ENCODE measurements at places on chromosomes 2 and 18.

GRCh38 chr2:80105015-80105640 is 199.4 kb downstream of the LRRTM1 start:
- DNase-seq: no peak

DNA sequence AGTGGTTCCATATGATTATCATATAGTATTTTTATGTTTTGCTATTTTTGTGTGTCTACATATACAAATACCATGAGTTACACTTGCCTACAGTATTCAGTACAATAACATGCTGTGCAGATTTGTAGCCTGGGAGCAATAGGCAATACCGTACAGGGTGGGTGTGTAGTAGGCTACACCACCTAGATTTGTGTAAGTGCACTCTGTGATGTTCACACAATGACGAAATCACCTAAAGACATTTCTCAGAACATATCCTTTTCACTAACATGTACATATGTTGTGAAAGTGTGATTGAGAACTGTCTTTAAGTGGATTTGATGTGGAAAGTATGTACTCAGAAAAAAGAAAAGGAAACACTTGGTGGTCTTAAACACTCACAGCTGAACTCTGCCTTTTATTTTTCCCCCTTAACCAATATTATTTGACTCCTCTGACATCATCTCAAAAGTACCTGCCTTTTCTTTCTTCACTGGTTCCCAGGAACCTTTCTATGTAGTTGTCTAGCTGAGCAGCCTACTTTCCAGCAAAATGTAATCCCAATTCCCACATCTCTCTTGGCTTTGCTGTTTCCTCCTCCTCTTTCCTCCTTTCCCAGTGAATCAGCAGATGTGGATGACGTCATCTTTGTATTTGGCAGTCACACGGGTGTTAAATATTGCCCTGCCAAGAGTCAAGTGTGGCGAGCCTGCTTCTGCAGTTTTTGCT is 47.7 kb downstream of the OSBPL6 start:
- DNase-seq: peak; percentile 28

DNA sequence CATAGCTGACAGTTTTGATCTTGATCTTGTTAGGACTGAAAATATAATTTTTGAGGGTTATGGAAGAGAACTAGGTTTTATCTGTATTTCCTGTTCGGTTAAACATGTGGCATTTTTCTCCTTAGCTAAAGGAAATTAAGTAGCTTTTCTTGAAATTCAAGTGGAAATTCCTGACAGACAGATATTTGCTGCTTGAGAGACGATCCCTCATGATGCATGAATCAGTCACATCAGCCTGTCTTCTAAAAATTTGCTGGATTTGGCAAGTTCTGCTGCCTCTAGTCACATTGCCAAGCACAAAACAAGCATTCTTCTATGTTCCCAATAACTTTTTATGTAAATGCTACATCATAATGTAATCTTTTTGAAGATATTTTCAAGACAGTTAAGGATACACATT is 201.8 kb upstream of the ATP5MC3 start:
- DNase-seq: no peak

DNA sequence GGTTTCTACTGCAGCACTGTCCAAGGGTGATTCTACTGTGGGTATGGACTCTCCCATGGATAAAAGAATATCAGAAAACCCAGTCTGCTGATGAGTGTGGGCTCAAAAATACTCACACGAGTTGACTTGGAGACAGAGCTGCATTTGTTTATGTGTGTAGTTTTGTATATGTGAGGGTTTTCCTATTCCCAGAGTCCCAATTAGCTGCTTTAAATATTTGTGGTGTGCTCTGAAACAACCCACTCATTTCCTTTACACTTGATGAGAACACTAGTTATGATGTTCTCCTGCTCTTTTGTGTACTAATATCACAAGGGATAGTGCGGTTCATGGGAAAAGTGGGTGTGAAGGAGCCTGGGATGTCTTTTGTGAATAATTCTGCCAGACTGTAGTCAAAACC is 337.3 kb downstream of the PLCL1 start:
- no peak for DNase-seq

DNA sequence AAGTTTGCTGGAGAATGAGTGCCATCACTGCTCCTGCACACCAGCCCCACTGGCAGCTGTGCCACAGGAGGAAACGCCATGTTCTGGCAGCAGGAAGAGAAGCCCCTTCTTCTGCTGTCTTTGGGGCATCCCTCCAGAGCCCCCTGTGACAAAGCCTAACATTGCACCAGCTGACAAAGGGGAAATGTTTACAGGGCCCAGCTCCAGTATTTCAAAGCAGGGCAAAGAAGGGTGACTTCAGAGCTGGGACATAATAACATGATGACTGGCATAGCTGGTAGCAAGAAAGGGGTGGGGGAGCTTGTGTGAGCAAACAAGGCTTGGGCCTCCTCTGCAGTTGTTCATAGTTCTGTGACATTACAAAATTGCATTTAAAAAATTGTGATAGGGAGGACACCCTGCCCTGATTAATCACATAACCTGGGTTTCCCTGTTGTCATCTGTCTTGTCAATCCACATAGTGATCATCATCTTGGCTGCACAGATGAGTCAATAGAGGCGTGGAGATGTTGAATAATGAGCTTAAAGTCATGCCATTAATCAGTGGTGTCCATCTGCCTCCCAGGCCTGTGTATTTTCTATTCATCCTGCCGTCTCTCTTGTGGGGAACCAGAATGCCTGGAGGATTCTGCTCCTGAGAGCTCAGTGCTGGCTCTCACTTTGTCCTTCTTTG is 29.1 kb upstream of the PDIA6 start:
- DNase-seq: no peak

GRCh38 chr2:196143730-196144131 is 27.6 kb downstream of the STK17B start:
- no peak for DNase-seq

GRCh38 chr2:214631406-214631805 is 178.1 kb downstream of the BARD1 start:
- no peak for DNase-seq

GRCh38 chr2:64750817-64751285 is 97.1 kb upstream of the SERTAD2 start:
- peak; percentile 99 for DNase-seq

GRCh38 chr18:62716619-62717168 is 1.4 kb downstream of the PHLPP1 start:
- DNase-seq: peak; percentile 74

- no peak for DNase-seq
Measured at GRCh38 chr2:42328148-42328833, 32.7 kb downstream of the COX7A2L start.

- DNase-seq: no peak
Measured at GRCh38 chr2:118055512-118056164, 32.6 kb upstream of the INSIG2 start.

- DNase-seq: no peak
Measured at GRCh38 chr18:25093141-25093540, 258.8 kb downstream of the ZNF521 start.

GRCh38 chr2:216698895-216699294 is 3.5 kb upstream of the IGFBP5 start:
- peak; percentile 52 for DNase-seq

GRCh38 chr18:3665780-3666525 is 216.0 kb downstream of the TGIF1 start:
- peak; percentile 93 for DNase-seq

GRCh38 chr2:196747400-196747799 is 52.1 kb downstream of the GTF3C3 start:
- DNase-seq: no peak

DNA sequence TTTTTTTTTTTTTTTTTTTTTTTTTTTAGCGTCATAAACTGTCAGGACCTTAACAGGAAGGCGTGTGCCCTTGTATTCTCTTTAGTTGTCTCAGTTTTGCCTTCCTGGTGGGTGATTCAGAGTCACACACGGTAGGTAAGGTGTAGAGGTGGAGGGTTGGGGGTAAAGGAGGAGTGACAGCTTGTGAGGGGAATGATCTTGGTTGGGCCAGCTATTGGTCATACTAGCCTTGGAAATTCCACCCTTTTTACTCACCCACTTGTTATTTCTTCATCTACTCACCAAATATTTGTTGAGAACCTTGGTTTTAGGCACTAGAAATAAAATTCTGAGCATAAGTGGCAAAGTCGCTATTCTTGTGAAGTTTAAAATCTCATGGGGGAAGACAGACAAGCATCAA is 22.2 kb downstream of the SMIM21 start:
- no peak for DNase-seq

DNA sequence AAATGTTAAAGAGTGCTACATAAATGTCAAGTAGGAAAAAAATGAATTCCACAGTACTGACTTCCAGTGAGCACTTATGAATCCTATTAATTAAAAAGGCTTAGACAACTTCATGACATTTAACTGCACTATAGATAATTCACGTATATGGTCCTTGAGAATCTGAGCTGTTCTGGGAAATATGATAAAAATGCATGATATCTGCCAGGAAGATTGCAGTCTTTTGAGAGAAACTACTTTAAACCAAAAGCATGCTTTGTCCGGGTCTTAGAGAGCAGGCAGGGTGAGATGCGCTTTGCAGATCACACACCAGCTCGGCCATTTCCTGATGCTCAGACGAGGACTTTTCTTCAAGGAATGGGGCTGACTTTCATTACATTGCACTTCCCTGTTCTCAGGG is 42.6 kb downstream of the CMPK2 start:
- no peak for DNase-seq

DNA sequence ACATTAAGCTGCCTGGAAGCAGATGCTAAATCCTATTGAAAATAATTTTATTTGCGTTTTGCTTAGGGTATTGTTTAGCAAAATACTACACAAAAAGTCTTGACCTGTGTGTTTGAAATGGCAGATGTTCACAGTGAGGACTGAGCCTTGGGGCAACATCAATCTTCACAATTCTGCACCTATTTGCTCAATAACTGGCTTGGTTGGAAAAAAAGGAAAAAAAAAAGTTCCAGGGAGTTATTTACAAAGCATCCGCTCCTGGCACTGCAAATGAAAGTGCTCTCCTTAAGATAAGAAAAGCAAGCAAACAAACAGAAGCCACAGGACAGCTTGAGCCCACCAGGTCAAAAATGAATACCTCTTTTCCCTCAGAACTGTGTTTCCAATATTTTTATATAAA is 77.7 kb downstream of the MAP2 start:
- DNase-seq: no peak

DNA sequence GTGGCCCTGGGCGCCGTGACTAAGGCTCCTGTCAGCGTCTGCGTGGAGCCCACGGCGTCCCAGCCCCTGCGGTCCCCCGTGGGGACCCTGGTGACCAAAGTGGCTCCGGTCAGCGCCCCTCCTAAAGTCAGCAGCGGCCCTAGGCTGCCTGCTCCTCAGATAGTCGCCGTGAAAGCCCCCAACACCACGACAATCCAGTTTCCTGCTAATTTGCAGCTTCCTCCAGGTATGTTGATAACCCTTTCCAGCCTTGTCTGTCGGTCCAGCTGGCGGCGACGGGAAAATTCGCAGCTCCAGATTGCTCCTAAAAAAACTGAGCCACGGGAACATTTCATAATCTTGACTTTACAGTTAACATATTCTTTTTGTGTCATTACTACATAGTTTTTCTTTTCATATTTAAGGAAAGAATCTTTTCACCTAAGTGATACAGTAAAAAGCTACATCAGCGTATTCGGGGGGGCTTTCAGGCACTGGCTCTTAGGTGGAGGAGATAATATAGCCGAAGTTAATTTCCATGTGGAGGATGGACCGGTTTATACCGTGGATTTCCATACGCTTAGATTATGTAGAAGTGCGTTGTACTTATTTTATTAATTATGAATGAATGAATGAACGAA is 916 bp downstream of the TAF4B start:
- peak; percentile 62 for DNase-seq

GRCh38 chr2:11998626-11999378 is 252.4 kb downstream of the LPIN1 start:
- DNase-seq: no peak

GRCh38 chr2:99336804-99337112 is 431 bp upstream of the EIF5B start:
- DNase-seq: no peak

GRCh38 chr18:34873986-34874580 is 164.0 kb downstream of the DTNA start:
- DNase-seq: no peak

- no peak for DNase-seq
Measured at GRCh38 chr2:86274265-86274917, 63.0 kb downstream of the REEP1 start.

DNA sequence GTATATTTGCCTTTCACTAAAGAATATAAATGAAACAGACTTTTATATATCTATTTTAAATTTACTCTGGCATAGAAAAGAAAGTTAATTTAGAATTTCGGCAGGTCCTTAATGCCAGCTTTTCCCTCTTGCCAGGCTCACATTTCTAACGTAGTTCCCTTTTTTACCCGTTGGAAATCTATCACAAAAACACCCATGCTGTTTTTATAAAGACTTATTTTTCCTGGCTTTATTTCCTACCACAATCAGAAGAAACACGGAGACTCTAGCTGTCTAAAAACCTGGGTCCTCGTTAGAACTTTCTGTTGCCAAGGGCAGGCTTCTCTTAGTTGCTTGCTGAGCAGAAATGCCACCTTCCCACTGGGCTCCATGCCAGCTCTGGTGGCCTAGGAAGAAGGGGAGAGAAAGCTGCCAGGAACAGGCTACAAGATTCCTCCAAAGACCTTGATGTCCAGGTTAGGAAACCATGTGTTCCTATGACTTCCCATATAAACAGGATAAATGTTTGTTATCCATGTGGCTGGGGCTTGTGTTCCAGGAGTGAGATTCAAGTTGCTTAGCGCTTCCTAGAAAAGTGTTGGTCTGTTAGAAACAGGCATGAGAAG is 17.8 kb upstream of the TMEM18 start:
- no peak for DNase-seq

- no peak for DNase-seq
Measured at GRCh38 chr2:220932041-220932440, 640.1 kb downstream of the EPHA4 start.

DNA sequence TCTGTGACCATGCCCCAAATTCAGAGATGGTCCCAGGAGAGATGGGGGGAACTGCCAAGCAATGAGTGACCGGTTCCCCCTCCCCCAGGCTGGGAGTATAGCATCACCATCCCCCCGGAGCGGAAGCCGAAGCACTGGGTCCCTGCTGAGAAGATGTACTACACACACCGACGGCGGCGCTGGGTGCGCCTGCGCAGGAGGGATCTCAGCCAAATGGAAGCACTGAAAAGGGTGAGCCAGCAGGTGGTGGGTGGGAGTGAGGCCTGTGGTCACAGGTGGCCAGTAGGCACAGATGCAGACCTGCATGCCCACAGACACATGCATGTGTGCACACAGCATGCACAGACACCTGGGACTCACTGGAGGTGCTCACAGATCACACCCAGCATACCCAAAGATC is 117.2 kb downstream of the DYSF start:
- DNase-seq: no peak

GRCh38 chr2:206698811-206699210 is 19.4 kb downstream of the DYTN start:
- no peak for DNase-seq

DNA sequence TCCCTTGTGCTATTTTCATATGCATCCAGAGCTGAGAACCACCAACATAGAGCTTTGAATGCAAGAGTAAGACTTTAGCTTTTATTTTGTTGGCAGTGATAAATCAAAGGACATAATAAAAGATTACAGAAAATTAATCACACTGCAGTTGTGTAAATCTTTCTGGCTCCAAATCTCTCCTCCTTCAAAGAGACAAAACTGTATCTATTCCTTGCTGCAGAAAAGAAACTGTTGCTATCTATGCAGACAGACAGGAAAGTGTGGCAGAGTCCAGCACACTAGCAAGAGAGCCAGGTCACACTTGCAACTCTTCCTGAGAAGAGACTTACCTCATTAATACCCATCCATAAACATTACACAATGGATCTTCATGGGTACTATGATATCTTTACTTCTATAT is 57.5 kb downstream of the DTNB start:
- no peak for DNase-seq

GRCh38 chr2:43458014-43458628 is 137.7 kb downstream of the THADA start:
- DNase-seq: no peak

GRCh38 chr18:71431689-71432088 is 1112.5 kb downstream of the CBLN2 start:
- DNase-seq: no peak
